Small intestine (tissue), 16 donors: ENCODE measurements at places on chromosomes 1 and 21.

GRCh38 chr1:32957017-32957416 lies 7.6 kb downstream of the RNF19B start:
- DNase-seq, result no peak

DNA sequence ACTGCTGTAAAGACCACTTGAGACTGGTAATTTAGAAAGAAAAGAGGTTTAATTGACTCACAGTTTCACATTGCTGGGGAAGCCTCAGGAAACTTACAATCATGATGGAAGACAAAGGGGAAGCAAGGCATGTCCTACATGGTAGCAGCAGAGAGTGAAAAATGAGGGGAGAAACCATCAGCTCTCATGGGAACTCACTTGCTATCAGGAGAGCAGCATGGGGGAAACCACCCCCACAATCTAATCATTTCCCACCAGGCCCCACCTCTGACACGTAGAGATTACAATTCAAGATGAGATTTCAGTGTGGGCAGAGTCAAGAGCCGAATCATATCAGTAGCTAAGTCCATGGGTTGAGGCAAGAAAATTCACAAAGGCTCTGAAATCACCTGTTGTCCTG lies 23.8 kb upstream of the LYPD8 start:
- no peak for DNase-seq

DNA sequence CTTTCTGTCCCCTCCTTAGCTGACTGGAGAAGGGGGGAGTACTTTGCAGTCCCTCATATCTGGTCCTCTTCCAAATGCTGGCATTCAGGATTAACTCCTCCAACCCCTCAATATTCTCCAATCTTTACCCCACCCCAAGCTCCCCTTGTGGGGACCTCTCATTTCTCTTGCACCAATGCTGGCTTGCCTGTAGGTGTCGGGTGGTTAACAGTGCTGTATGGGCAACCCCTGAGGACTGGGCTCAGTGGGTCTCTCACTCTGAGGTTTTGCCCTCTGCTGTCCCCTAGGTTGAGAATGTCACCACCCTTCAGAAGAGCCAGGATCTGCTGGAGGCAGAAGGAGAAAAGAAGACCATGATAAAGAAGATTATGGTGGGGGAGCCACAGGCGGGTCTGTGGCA lies 27.0 kb downstream of the MROH7 start:
- no peak for DNase-seq

- DNase-seq, result no peak
These were observed 471.8 kb downstream of the KCNT2 start for GRCh38 chr1:196136396-196136795.

DNA sequence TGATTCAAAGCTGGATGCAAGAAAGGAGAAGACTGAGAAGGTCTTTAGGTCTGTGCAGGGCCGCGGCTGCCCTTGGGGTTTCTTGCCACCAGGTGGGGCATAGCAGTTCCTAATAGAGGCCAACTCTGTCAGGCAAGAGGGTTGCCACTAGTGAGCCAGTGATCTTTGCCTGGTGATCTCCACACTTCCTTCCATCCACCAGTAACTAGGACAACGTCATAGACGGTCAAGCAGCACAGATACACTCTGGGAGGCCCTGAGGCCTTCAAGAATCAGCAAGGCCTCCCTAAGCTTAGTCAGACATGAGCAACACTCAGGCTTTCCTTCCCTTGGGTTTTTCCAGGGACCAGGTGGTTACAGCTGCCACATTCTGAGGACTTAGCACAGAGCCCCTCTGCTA lies 32.9 kb upstream of the ATP2B4 start:
- DNase-seq, result peak; percentile 42

- DNase-seq, result peak; percentile 80
These were observed 351.3 kb upstream of the RUNX1 start for GRCh38 chr21:35400233-35400939.

GRCh38 chr1:66495495-66495894 lies 38.5 kb upstream of the SGIP1 start:
- no peak for DNase-seq

- DNase-seq, result no peak
These were observed 52.5 kb upstream of the ID3 start for GRCh38 chr1:23611601-23612327.

- no peak for DNase-seq
These were observed 36.0 kb upstream of the SCMH1 start for GRCh38 chr1:41278076-41278475.

- DNase-seq, result peak; percentile 17
These were observed 13.6 kb downstream of the PCNX2 start for GRCh38 chr1:233281711-233282581.

- DNase-seq, result no peak
These were observed 926 bp downstream of the POU3F1 start for GRCh38 chr1:38045401-38046332.

DNA sequence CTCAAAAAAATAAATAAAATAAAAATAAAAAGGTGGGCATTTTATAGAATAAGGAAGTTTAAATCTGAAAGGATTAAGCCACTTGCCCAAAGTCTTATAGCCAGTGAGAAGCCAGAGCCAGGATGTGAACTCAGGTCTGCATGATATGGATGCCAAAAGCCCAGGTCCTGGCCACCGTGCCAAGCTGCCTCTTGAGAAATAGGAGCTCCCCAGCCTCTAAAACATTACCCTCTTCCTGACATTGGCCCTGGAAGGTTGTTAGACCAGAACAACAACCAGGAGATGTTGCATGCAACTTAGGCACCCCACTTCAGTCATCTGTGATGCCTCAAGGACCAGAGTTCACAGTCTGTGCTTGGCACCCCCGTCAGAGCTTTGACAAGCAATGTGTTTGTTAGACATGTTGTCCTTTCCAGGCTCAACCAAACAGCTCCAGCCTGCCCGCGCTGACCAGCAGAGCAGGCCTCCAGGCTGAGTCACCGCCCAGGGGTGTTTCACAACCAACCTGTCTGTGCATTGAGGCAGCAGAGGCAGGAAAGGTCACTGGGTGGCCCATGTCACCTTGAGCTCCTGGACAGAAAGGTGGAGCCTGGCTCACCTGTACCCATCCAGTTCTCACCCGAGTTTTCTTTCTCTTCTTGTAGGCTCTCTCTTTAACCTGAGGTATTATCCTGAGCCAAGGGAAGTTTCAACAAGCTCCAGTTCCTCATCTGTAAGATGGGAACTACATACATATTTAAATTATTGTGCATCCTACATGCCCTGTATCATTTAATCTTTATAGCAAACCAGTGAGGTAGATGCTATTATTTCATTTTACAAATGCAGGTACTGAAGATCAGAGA lies 14.9 kb upstream of the MED18 start:
- DNase-seq, result peak; percentile 78

- DNase-seq, result no peak
These were observed 74.4 kb downstream of the HMCN1 start for GRCh38 chr1:185808631-185809030.
